RCC 7860 (cell line): ENCODE measurements at places on chromosomes 3 and 15.

GRCh38 chr3:48798998-48799397 lies 48.7 kb downstream of the PRKAR2A start:
- no peak for DNase-seq

DNA sequence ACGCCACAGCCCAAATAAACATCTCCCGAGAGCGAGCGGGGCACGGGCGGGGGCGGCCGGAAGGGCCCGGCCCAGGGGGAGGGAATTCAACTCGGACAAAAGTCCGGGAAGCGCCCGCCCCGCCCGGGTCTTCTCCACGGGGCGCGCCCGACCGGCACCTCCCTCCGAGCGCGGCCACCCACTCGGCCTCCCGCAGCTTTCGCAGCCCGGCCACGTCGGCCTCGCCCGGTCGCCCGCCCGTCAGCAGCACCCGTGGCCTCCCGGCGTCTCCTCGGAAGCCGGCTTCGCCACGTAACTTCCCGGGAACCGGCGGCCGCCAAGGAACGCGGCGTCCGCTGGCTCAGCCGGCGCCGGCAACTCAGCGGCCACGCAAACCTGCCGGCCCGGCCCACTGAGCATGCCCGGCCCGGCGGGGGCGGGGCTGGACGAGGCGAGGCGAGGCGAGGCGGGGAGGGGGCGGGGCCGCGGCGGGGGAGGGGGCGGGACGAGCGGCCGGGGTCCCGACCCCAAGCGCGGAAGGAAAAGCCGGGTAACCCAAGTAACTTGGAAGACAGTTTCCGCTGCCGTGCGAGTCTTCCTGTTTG lies at the start of gene TJP1:
Gene TJP1 (minus strand): TSS at position 369 of the 584 bp plus-strand sequence. CDS start 440 bp downstream, outside the sequence.
- DNase-seq = peak; percentile 54

- DNase-seq = no peak
These were observed 2.4 kb downstream of the SCAP start for GRCh38 chr3:47473391-47473790.

- no peak for DNase-seq
These were observed 1.2 kb downstream of the FAM98B start for GRCh38 chr15:38455092-38455491.

GRCh38 chr15:32867313-32867626 lies 149.5 kb downstream of the GREM1 start:
- DNase-seq = peak; percentile 93

- peak; percentile 91 for DNase-seq
These were observed 269.4 kb upstream of the ZPLD1 start for GRCh38 chr3:102165367-102165766.

GRCh38 chr15:75153565-75154276 lies 48.0 kb upstream of the C15orf39 start:
- no peak for DNase-seq

DNA sequence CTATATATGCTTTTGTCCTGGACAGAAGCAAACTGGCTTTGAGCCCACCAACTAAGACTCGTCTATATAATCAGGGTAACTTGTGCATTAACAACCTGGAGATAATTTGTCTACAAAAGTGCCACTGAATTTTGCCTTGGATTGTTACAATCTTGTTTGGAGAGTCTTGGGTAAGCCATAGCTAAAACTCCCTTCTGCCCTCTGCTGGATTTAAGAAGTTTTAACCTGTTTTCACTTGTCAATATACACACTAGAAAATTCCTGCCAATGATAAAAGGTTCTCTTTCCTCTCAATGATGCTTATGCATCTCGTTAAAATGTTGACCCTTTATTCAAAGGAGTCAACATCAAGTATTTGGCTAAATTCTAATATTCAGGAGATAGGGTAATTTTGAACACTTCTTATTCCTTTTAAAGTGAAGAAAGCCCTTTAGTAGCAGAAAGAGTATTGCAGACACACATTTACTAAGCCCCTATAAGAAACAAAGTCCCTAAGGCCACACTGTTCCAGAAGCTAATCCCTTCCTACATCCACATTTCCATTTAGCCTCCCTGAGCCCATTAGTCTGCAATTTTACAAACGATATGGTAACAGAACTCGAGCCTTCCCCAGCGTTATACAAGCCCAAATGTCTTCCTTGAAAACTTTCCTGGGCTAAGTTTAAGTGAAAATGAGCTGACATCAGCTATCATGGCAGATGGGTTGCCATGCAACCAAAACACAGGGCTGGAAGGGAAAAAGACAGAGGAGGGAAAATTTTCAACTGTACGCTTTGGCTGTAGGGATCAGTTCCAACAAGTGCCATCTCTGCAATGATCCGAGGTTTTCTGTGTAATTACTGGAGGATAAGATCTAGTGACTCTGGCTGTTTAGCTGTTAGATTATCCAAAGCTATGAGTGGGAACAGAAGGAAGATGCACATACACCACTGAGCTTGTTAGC lies 75.9 kb upstream of the FGF12 start:
- DNase-seq = no peak

- no peak for DNase-seq
These were observed 37.2 kb upstream of the MASP1 start for GRCh38 chr3:187328691-187329090.

DNA sequence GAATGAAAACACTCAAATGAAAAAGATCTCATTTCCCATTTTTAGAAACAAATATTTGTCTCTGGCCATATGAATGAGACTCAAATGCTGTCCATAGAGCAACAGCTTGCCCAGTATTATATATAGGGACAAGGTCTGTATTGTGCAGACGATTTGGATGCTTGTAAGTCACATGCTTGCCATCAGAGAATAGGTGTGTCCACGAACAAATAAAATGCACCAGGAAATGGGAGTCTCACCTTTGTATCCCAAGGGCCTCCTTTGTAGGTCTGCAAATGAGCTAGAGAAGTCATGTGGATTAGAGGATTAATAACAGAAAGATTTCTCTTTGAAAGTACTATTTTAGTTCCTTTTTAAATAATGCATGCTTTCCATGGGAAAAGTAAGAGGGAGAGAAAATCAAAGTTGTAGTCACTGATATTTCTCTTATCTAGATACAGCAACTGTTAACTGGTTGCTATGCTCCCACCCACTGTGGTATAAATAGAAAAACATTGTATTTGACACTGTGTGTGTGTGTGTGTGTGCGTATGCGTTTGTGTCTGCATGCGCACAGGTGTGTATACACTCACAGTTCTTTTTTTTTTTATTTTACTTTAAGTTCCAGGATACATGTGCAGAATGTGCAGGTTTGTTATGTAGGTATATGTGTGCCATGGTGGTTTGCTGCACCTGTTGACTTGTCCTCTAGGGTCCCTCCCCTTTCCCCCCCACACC lies 383.4 kb upstream of the ARRDC4 start:
- no peak for DNase-seq

DNA sequence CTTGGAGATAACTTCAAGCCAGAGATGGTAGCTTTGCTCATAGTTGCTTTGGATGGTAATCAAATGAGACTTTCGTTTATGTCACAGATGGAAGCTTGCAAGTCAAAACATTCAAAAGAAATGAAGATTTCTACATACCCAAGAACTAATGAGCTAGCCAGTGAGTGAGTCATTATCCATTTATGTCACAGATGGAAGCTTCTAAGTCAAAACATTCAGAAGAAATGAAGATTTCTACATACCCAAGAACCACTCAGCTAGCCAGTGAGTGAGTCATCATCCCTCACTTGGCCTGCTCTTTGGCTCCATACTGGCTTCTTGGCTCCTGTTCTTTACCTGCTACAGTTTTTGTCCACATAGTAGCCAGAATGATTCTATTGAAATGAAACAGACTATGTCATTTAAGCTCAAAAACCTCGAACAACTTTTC lies 559.8 kb upstream of the CBLB start:
- DNase-seq = peak; percentile 98
